ENCODE measurements at places on chromosomes 7 and 10. TPM values are rescaled to one million over a fixed set of nuclear protein-coding genes. Genes with fewer than 3 reads are reported as not detected.

Gene PIK3AP1
- total RNA-seq, result 9.5 TPM

Gene ARHGEF5
- total RNA-seq, result 4.9 TPM

Gene SFTPA1
- total RNA-seq, result 6.4 TPM

- DNase-seq, result no peak
Measured at GRCh38 chr7:90715067-90715466, 118.9 kb downstream of the CDK14 start.

Gene MLXIPL
- total RNA-seq, result 0.95 TPM

GRCh38 chr7:78041423-78041822 is 242.8 kb downstream of the PHTF2 start:
- DNase-seq, result no peak

Gene FEZF1
- total RNA-seq, result not detected

DNA sequence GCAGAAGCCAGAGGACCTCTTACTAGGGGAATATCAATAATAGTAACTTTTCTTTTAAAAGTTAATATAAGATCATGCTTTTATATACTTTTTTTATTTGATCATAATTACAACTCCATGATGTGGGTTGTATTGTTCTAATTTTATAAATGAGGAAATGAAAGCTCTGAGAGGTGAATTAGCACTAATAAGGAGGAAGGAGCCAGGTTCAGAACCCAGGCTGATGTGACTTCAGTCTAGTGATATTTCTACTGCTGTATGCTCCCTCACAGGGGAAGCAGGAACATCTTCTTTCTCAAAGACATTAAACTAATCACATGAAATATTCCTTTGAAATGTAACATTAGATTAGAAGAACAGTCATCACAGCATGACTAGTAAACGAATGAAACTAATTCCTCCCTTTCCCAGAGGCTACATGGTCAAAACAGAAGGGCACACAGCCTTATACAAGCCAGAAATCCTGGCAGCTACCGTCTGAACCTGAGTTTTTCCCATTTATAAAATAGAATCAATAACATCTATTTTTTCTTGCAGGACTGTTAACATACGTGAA is 81.4 kb upstream of the GJD4 start:
- DNase-seq, result no peak

Gene SVIL
- total RNA-seq, result 19.6 TPM

Gene CHRM2
- total RNA-seq, result not detected

DNA sequence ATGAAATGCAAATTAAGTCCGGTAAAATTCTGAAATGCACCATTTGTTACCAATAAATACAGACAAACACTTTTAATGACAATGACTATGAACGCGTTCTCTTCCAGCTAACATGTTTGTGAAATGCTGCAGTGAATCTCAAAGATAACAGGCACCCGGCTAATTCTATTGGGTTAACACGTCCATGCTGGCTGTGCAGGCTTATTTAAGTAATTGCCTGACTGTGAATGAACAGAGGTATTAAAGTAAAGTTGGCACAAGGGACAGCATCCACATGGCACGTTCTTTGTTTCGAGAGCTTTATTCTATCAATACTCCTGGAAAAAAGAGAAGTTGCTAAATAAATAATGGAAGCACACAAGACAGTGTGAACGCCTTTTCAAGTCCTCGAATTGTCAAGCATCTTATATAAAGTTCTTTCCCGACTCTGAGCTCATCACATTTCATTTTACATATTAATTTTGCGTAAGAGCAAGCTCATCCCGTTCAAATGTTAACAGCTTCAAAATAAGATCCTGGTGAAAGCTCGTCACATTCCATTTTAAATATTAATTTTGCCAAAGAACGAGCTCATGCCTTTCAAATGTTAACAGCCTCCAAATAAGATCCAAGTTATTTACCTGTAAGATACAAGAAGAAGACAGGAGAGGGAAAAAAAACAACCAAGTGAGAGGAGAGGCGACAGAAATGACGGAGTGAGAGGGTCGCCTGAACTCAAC is 111.3 kb upstream of the RHEB start:
- no peak for DNase-seq

DNA sequence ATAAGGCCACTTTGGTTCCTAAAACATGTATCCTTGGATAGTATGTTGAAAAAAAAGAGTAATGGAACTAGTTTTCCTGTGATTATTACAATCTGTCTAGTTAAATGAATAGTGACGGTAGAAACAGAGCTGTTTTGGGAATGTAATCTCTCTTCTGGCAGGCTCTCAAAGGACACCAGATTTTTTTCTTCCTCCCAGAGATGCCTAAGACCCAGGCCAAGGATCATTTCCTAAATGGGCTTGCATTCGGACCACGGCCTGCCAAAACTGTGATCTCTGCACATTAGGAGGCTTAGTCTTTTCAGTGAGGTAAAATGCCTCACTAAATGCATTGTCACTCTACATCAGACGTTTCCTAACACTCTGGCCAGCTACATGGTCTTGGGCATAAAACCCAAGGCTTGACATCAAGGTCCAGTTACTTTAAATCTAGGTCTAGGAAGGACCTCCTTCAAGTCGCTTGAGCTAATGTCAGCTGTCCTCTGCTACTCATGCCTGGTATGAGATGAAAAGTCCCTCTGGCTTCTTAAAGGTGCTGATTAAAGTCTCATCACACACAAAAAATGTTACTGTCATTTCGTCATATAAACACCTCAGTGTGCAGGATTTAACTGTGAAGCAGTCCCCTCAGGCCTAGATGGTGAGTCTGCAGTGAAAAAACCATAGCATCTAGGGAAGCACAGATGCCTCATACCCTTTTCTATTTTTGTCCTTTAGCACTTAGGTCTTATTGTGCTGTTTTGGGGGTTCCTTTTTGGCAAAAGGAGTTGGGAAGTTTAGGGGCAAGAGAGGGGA is 47.7 kb downstream of the DLD start:
- DNase-seq, result no peak

- no peak for DNase-seq
Measured at GRCh38 chr10:124917428-124918190, 24.3 kb upstream of the ZRANB1 start.

Gene TAS2R41
- total RNA-seq, result 0.28 TPM

DNA sequence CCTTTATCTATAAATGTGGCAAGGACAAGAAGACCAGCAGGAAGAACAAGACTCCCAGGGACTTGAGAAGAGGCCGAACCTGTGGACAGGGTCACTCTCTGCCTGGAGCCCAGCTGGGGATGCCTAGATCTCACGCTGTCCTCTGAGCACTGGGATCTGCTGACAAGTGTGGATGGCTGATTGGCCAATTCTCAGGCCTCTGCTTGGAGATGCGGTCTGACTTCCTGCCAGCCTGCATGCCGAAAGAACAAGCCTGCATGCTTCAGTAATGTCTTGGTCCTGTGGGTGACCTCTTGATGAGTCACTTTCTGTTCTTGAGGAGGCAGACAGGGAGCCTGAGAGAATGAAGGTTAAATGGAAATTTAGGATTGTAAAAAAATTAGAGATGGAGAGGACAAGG is 84.7 kb downstream of the TMEM178B start:
- DNase-seq, result no peak

DNA sequence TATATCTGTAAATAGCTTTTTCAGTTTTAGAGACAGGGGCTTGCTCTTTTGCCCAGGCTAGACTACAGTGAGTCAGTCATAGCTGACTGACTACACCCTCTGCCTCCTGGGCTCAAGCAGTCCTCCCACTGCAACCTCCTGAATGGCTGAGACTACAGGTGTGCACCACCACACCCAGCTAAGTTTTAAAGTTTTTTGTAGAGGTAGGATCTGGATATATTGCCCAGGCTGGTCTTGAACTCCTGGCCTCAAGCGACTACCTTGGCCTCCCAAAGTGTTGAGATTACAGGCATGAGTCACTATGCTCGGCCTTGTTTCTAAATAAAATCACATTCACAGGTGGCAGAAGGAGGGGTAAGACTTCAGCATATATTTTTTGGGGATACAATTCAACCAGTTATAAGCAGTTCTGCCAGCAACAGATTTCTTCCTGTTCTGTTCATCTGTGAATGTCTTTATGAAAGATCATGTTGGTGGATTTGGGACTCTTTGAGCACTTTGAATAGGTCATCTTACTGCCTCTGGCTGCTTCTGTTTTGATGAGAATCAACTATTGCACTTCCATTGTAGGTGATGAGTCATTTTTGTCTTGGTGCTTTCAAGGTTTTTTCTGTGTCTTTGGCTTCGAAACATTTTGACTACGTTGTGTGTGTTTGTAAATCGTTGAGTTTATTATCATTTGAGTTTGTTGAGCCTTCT is 15.7 kb downstream of the RBM33 start:
- no peak for DNase-seq

- DNase-seq, result no peak
Measured at GRCh38 chr10:114281461-114281860, 42.4 kb downstream of the VWA2 start.

DNA sequence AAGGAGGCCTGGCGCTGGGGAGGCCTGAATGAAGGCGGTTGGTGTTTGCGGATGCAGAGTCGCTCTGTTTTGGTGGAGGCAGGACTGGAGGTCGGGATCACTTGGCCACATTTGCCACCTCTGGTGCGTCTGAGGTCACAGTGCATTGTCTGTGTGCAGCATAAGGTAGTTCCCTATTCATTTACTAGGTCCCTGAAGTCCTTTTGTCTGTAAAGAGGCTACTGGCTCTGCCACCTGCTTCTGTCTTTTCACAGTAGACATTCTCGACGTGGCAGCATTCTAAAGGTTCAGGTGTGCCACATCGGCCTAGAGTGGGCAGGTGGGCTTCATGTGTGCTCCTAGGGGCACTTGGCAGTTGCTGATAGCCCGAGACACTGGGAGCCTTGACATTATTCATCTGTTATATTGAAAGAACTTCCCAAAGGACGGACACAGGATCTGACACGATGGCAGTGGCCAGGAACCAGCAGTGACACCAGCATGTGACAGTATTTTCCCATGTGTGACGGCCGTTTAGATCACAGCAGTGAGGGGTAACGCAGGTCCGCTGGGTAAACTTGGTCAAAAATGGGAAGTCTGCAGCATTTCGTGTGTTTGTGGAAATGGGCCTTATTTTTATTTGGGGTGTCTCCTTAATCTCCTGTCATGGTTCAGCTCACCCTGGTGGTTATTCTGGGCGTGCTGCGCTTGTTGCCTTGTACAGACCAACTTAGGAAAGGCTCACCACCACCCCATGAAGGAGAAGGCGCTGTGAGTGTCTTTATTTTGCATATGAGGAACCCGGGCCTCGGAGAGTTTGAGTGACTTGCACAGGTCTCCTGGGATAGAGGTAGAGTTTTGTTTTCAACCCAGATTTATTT is 5.9 kb downstream of the MGMT start:
- no peak for DNase-seq

Gene MACC1
- 0.26 TPM for total RNA-seq

DNA sequence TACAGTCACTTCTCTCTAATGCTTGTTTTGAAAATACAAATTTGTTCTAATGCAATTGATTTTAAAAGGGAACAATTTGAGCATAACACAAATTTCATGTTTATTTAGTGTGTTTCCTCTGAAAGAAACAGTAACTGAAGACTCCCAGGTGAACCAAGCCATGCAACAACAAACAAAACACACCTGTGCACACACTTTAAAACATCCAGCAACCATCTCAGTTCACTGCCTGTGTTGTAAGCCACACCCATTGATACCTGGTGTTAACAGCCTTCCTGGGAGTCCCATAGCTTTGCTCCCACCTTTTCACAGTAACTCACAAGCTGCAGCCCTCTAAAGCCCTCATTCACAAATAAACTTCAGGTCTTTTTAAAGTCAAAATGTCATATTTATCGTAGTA is 89.3 kb downstream of the DOCK4 start:
- DNase-seq, result no peak

- no peak for DNase-seq
Measured at GRCh38 chr7:23213755-23214154, 31.9 kb downstream of the NUP42 start.

GRCh38 chr7:143005632-143006260 is 21.2 kb downstream of the OR9A2 start:
- DNase-seq, result no peak

- DNase-seq, result no peak
Measured at GRCh38 chr10:34187201-34187600, 627.9 kb downstream of the PARD3 start.

Gene SLC26A4
- not detected for total RNA-seq

Gene CYP26C1
- 0.38 TPM for total RNA-seq

GRCh38 chr7:89049043-89049442 is 253.5 kb upstream of the TEX47 start:
- no peak for DNase-seq

Gene HOXA5
- total RNA-seq, result 0.32 TPM

DNA sequence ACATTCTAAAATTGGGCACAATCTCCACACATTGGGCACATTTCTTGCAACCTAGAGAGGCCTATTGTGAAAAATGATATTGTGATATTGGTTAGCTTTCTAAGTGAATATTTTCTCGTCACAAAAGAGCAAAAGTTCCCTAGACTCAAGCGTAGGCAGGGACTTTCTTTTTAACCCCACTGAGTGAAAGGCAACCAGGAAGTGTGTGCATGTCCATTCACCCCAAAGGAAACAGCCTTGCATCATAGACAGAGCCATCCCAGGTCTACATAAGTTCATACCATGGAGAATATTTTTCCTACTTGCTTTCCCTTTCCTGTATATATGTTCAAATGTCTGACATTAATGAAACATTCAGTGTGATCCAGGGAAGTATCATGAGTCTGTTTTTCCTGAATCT is 84.2 kb upstream of the AGBL3 start:
- DNase-seq, result no peak
